ENCODE measurements at places on chromosomes 2 and 18. TPM values are rescaled to one million over a fixed set of nuclear protein-coding genes. Genes with fewer than 3 reads are reported as not detected.

The SGPP2 gene
- total RNA-seq = 7.2 TPM

- no peak for DNase-seq
These were observed 272.4 kb upstream of the NRXN1 start for GRCh38 chr2:51304311-51304710.

DNA sequence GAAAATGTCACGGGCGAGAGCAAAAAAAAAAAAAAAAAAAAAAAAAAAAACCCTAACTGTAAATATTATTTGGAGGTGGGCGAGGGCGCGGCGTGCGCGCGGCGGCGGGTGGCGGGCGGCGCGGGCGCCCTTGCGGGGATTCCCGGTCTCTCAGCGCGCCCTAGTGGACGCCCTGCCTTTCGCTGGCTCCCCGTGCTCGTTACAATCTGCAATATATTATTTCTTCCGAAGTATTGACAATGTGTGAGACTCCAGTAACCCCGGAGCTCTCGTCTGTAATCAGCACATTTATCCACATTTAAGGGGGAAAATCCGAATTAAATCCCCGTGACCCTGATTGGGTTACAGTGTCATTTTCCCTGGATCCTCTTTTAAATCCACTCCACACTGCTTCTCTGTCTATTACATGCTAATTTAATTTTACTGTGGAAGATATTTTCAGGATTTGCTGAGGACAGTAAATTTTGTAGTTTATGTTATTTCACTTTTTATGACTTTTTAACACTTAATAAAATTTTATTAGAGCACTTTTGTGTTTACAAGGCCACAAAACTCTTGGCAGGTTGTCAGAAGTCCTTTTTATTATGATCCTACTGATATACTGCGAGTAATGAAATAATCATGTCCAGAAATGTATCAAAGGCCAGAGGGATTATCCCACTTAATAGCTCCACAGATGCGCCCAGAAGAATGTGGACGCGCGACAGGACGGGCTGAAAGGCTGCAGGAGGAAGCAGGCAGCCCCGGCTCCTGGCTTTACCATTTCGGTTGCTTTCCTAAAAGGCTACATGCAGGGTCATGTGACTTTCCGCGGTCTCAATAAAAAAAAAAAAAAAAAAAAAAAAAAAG is 369.1 kb downstream of the MTX2 start:
- DNase-seq = peak; percentile 54

- no peak for DNase-seq
These were observed 14.2 kb downstream of the SLC66A2 start for GRCh38 chr18:79937103-79937860.

The HRH4 gene
- total RNA-seq = 0.41 TPM

DNA sequence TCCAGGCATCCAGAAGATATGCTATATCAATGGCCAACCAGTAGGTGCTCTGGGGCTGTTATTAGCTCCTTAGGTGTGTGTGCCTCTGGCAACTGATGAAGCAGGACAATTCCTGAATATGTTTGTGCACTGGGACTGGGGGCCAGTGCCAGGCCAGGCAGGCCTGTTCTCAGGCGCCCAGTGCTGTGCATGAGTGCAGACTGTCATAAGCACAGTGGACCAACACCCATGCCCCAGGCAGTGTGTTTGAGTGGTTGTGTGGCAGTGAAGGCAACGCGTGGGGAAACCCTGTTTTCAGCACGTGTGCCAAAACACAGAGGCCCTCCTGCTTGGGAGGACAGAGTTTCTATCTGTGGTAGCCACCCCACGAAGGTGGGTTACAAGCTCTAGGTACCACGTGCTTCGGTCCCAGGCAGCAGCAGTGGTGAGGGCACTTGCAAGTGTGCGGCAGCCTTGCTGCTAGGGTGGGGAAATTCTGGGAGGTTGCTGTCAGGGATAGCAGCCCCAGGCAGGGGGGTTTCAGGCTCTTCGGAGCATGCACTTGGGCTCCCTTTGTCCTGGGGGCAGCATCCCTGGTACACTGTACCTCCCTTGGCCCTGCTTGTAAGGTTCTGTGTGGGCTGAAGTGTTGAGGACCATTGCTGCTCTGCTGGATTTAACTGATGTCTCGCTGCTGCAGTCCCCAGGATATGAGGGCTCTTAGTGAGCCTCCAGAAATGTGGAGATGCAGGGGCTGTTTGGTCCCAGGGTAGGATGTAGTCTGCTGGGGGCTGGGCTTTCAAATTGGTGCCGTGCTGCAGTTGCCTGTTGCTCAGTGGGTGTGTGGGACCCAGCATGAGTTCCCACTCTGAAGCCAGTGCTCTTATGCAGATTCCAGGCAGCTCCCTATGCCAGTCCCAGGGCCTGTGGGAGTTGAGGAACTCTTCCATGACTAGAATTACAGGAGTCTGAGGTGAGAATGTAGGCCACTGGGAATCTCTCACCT is 280.9 kb downstream of the RPRM start:
- DNase-seq = no peak

GRCh38 chr2:146721486-146721885 is 1123.3 kb upstream of the ACVR2A start:
- no peak for DNase-seq
